ENCODE measurements at places on chromosomes 3 and 15.

- DNase-seq, result no peak
These were observed at the start of gene GABRA5 for GRCh38 chr15:26866298-26867199. Gene GABRA5, plus strand, starts transcription at chr15:26867062. Its CDS starts 2,187 bp downstream, at chr15:26869249.

GRCh38 chr15:76973362-76973743 is 21.6 kb upstream of the PSTPIP1 start:
- DNase-seq, result no peak

DNA sequence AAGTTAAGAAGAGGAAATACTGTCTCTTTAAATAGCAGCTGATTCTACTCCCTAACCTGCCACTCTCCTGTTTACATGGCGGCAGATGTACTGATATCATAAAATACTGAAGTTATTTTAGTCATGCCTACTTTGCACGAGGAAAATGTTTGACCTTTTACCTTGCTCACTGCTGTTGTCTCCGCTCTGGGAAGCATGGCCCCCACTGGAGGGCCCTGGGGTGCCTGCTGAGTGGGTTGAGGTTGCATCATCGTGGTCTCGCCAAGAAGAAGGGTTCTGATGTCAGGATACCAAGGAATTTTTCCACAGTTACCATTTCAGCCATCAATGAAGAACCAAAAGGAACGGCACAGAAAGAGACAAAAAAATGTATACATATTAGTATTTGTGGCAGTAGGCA is 16.7 kb downstream of the MEIS2 start:
- no peak for DNase-seq

- DNase-seq, result no peak
These were observed 149.6 kb downstream of the OPA1 start for GRCh38 chr3:193742628-193743027.

GRCh38 chr15:55256281-55257011 is 33.2 kb downstream of the RAB27A start:
- no peak for DNase-seq

GRCh38 chr3:114308830-114309229 is 15.0 kb downstream of the TIGIT start:
- DNase-seq, result no peak

GRCh38 chr15:75809986-75810750 is 33.1 kb upstream of the UBE2Q2 start:
- DNase-seq, result no peak

DNA sequence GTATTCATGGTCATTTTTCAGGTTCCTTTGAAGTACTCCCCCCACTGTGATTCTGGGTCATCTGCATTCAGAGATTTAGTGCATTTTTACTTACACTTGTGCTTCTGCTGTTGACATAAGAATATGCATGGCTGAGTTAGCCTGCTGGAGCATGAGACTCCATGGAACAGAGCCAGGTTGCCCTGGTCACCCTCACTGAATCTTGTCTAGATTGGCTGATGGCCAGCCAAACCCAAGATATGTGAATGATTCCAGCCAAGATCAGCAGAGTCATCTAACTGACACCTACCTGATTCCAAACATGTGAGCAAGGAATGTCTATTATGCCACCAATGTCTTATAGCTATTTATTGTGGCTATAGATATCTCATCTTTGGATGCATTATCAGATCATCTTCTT is 25.1 kb downstream of the DTWD1 start:
- no peak for DNase-seq

DNA sequence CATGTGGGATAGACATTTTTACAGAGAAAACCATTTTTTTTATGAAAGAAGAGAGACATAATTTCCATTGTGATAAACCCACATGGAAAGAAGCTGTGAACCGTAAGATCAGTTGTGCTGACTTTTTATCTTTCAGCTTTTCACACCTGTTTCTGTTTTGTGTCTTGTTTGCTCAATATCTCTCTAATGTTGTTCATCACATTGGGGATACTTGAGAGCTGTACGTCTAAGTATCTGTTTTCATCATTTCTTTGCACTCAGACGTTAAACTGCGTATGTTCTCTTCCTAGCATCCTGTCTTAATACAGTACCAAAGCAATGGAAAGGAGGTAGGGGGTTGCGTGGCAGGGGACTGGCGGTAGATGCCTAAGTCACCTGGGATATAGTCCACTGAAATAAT is 449.0 kb downstream of the NAALADL2 start:
- no peak for DNase-seq

GRCh38 chr3:72848703-72849081 is 447 bp upstream of the SHQ1 start:
- no peak for DNase-seq

DNA sequence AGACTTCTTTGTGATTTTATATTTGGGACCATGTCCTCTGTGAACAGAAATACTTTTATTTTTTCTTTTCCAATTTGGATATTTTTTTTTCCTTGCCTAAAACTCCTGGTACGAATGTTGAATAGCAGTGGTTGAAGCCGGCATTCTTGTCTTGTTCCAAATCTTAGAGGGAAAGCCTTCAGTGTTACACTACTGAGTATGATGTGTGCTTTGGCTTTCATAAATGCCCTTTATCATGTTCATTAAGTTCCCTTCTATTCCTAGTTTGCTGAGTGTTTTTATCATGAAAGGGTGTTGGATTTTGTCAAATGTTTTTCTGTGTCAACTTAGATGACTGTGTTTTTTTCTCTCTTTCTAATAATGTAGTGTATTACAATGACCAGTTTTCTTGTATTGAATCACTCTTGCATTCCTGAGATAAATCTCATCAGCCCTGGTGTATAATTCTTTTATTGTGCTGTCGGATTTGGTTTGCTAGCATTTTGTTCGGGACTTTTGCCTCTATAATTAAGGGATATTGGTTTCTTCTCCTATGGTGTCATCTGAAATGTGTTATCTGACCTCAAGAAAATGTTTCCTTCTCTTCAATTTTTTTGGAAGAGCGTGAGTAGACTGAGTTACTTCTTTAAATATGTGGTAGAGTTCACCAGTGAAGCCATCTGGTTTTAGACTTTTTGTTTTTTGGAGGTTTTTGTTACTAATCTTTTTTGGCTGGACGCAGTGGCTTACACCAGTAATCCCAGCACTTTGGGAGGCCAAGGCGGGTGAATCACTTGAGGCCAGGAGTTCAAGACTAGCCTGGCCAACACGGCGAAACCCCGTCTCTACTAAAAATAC is 33.3 kb downstream of the MAP1A start:
- DNase-seq, result no peak

GRCh38 chr3:43956945-43957344 is 266.2 kb downstream of the ABHD5 start:
- no peak for DNase-seq

GRCh38 chr3:99012051-99012450 is 110.6 kb upstream of the DCBLD2 start:
- DNase-seq, result no peak

DNA sequence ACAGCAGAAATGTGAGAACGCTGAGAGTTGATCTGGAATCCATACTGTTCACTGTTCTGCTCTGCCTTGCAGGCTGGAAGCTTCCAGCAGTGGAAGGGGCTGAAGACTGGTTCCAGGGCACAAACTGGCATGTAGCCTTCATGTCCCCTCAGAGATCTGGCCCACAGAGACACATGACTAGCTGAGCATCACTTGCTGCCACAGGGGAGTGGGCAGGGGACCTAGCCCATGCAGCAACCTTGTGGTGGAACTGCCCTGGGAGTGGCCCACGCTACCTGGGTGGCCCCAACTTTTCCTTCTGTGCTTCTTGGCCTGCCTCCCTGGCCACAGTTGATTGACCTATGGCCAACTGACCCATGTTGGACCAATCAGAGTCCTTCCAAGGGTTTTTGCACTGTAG is 98.1 kb downstream of the TPRA1 start:
- no peak for DNase-seq

GRCh38 chr3:132037581-132037980 is 2.8 kb upstream of the CPNE4 start:
- no peak for DNase-seq

DNA sequence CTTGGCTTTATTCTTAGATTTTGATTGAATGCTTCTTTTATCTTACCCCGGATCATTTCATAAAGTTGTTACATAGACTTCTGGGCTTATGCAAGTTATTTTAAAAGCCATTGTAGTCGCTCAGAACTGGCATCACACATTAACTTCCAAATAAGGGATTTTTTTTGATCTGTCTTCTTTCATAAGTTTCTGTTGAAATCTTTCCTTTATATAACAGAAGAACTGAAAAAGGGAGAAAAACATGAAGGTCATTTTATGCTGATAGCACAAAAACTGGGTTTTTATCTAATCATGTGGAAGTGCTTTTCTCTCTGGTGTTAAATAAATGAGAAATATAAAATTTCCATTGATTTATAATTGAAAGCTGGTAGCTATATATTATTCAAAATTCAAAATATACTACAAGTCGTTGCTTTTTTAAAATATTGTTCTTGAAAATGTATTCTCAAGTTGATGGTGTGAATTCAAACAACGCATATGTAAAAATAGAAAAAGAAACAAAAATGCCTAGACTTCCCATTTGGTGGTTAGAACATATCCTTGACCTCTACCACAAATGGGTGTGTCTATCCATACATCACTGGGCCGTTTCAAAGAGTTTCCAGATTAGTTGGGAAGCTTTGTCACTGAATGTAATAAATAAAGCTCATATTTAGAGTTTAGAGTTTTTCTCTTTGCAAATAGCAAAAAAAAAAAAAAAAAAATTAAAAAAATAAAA is 258.3 kb upstream of the ZPLD1 start:
- DNase-seq, result no peak

DNA sequence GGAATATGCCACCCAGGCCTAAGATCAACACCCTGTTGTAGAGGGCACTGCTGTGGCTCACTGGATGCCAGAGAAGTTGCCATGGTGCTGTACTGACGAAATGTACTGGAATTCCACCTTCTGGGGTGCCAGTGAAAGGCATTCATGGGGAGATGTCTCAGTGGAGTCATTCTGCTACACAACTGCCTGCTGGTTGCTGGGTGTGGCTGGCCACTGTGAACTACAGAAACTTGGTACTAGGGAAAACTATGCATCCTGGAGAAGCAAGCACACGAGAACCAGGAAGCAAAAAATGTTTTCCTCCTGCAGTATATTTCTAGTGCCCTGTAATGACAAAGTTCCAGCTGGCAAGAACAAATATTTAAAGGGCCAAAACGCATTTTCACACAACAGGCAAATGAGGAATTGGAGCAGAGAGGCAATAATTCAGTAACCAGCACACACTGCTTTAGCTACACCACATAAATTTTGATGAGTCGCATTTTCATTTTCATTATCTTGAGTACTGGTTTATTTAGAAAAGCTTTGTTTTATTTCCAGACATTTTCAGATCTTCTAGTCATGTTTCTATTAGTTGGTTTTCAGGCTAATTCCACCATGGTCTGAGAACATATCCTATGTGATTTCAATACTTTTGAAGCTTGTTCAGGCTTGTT is 18.3 kb upstream of the RFX7 start:
- no peak for DNase-seq

- DNase-seq, result no peak
These were observed 274.1 kb upstream of the CTNNB1 start for GRCh38 chr3:40925231-40925630.

DNA sequence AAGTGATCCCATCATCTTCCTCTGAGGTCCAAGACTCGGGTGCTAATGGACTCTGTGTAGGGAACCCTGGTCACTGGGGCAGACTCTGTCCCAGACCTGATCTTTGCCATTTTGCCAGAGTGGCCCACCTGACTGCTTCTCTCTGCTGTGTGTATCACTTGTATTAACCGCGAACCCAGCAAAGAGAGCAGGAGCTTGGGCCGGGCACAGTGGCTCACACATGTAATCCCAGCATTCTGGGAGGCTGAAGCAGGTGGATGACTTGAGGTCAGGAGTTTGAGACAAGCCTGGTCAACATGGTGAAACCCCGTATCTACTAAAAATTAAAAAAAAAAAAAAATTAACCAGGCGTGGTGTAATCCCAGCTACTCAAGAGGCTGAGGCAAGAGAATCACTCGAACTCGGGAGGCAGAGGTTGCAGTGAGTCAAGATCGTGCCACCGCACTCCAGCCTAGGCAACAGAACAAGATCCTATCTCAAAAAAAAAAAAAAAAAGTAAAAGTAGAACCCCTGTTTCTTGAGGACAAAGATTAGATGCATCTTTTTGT is 32.9 kb upstream of the CYP11A1 start:
- DNase-seq, result no peak

- no peak for DNase-seq
These were observed 251.3 kb upstream of the NR2E3 start for GRCh38 chr15:71559098-71559497.

DNA sequence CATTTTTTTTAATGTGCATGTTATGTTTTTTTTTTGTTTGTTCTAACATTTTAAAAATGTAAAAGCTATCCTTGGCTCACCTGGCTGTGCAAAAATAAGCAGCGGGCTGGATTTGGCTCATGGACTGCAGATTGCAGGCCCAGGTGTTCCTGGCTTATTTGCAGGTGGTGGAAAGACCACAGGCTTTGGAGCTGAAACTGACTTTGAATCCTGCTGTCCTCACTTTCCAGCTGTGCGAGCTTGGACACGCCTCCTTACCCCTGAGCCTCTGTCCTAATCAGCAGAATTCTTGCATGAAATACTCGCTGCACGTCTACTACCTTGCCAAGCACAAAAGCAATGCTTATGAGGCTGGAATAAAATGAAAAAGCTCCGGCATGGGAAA is 188.7 kb upstream of the TPM1 start:
- DNase-seq, result no peak

- DNase-seq, result no peak
These were observed 24.1 kb downstream of the CBLB start for GRCh38 chr3:105844704-105845103.

GRCh38 chr3:6644070-6644929 is 216.6 kb upstream of the GRM7 start:
- no peak for DNase-seq

DNA sequence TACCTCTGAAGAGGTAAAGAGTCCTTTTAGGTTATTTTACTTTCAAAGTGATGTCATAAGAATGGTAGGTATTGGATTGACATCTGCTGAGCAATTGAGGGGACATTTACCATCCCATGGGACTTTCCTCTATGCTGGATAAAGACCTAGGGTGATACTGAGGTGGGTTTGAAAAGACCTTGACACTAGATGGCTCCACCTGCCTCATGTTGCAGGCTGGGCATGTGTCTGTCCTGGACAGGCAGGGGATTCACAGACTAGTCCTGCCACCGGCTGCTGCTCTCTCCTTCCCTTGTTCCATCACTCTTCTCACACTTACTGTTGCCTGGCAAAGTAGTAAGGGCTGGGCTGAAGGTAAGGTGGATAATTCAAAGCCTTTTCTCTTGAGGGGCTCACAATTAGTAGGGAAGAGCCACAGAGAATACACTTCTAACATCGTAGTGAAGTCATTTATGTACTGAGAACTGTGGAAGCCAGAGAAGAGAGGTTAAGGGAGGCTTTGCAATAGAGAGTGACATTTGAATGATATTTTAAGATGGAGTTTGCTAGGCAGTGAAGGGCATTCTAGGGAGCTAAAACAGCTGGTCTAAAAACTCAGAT is 27.7 kb downstream of the TRAK1 start:
- peak; percentile 56 for DNase-seq

- DNase-seq, result no peak
These were observed 23.6 kb downstream of the MRPS11 start for GRCh38 chr15:88491158-88491557.

GRCh38 chr3:159149633-159150032 is 347.8 kb downstream of the MFSD1 start:
- no peak for DNase-seq

GRCh38 chr3:45691842-45692241 is 2.6 kb downstream of the SACM1L start:
- DNase-seq, result no peak

Measured in GM12892 (cell line).